ENCODE measurements at places on chromosomes 2 and 18.

- no peak for DNase-seq
Observed at GRCh38 chr2:167249197-167249596, 360.9 kb downstream of the XIRP2 start.

- no peak for DNase-seq
Observed at GRCh38 chr18:51196118-51196810, 1.2 kb downstream of the MEX3C start.

GRCh38 chr2:238952261-238952919, 104.5 kb downstream of the TWIST2 start:
- no peak for DNase-seq

DNA sequence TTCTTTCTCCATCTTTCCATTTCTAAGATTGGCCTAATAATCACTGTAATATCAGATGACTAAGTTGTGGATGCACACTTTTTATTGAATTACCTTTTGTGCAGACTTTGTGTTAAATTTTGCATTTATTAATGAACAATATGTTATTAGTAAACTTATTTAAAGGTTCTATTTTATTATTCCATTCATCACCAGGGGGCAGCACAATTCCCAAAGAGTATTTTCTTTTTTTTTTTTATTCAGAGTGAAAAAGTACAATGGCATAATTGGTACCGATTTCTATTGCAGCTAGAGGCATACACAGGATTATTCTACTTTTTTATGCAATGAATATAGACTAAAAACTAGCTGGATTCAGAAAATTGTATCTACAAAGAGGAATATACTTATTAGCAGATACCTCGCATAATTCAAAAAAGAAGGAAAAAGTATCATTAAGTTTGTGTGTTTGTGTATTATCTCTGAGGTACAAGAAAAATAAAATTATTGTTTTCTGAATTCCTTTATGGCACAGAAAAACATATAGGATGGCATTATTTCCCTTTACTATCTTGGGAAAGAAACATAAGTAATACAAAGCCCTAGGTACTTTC, 390.6 kb downstream of the ERBB4 start:
- peak; percentile 45 for DNase-seq

GRCh38 chr2:127829845-127830246, 18.9 kb upstream of the WDR33 start:
- DNase-seq: no peak

- DNase-seq: peak; percentile 46
Observed at GRCh38 chr2:157258520-157259326, 1.2 kb downstream of the GALNT5 start.

DNA sequence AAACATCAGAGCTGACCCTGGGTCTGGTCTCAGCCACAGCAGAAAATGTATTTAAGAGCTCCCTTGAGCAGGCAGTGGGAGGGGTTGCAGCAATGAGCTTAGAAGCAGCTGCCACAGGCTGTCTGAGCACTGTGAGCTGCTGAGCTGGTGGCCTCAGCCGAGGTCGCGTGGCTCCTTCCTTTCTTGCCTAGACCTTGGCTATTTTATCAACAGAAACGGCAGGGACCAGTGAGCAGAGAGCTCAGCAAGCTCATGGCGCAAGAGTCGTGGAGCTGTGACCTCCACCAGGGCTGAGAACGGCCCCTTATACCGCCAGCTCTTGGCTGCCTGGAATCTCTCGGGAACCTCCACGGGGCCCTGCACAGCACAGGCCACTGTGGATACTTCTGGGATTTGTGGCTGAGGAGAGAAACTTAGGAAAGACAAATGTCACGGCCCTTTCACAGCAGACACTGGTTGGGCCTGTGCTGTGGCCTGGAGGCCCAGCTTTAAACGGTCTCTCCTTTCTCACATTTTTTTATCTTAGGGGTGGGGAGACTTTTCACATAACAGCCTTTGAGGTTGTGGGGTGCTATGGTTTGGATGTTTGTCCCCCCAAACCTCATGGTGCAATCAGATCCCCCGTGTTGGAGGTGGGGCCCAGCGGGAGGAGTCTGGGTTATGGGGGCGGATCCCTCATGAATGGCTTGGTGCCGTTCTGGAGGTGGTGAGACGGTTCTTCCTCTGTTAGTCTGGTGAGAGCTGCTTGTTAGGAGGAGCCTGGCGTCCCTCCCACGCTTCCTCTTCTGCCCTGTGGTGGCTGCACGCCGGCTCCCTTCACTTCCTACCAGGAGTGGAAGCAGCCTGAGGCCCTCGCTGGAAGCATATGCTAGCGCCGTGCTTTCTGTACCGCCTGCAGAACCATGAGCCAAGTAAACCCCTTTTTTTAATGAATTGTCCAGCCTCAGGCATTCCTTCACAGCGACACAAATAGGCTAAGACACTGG, 1.7 kb downstream of the ALLC start:
- no peak for DNase-seq

DNA sequence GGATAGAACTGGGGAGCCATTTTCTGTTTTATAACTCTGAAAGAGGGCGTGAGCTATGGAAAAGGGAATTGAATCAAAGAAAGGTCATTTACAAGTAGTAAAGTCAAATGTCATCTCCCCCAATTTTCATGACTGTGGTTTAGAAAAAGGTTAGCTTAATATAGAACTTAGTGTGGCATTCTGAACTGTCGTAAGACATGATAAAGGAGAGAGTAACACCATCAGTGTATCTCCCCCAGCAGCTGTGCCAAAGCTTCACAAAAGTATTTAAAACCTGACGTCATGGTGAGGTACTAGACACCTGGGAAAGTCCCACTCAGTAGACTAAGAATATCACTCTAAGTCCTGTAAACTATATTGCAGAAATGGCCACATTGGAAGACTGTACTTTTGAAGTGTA, 5.8 kb upstream of the IKZF2 start:
- DNase-seq: no peak

GRCh38 chr2:31052284-31052683, 86.0 kb downstream of the GALNT14 start:
- DNase-seq: no peak

GRCh38 chr2:217415316-217415715, 555.5 kb upstream of the TNP1 start:
- DNase-seq: no peak

DNA sequence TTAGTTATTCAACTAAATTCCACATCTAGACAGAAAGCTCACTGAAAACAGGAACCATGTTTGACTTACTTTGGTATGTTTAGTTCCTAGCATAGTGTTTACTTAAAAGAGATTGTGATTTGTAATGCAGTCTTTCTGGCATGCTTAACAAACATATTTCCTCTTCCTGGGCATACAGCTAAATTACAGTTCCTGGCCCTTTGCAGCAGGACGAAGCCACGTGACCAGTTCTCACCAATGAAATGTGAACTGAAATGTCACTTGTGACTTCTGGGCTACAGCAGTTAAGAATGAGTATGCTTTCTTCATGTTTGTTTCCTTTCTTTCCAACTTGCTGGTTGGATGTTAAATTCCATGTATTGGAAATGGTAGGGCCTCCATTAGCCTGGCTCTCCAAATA, 330.5 kb downstream of the FIGN start:
- no peak for DNase-seq

GRCh38 chr2:129192841-129193253, 786.6 kb upstream of the RAB6C start:
- no peak for DNase-seq

GRCh38 chr2:45483997-45484396, 127.1 kb downstream of the SRBD1 start:
- no peak for DNase-seq

- no peak for DNase-seq
Observed at GRCh38 chr2:7987992-7988391, 693.9 kb upstream of the ID2 start.

- no peak for DNase-seq
Observed at GRCh38 chr2:86037141-86037794, 68.4 kb downstream of the POLR1A start.

GRCh38 chr2:104734937-104735586, 118.9 kb upstream of the POU3F3 start:
- DNase-seq: no peak

- DNase-seq: no peak
Observed at GRCh38 chr18:63897072-63897471, 9.6 kb downstream of the SERPINB2 start.
